ENCODE measurements at places on chromosomes 11 and 22.

DNA sequence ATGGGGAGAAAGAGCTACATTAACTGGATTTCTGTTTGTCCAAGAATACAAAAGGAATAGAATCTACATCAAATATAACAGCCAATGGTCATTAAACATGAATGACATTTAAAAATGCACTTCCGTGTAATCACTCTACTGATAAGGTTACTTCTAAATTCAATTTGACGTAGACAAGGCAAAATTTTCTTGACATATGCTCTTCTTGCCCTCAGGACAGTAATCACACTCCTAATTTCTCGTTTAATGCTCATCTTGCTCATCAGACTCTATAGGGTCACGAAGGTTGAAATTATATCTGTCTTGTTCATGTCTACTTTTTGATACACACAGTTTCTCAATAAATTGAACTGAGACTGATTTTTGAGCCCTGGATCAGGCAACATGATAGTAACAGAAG is 58.4 kb downstream of the NARS2 start:
- DNase-seq: no peak

- DNase-seq: no peak
These were observed 29.7 kb upstream of the GNB1L start for GRCh38 chr22:19884161-19884953.

DNA sequence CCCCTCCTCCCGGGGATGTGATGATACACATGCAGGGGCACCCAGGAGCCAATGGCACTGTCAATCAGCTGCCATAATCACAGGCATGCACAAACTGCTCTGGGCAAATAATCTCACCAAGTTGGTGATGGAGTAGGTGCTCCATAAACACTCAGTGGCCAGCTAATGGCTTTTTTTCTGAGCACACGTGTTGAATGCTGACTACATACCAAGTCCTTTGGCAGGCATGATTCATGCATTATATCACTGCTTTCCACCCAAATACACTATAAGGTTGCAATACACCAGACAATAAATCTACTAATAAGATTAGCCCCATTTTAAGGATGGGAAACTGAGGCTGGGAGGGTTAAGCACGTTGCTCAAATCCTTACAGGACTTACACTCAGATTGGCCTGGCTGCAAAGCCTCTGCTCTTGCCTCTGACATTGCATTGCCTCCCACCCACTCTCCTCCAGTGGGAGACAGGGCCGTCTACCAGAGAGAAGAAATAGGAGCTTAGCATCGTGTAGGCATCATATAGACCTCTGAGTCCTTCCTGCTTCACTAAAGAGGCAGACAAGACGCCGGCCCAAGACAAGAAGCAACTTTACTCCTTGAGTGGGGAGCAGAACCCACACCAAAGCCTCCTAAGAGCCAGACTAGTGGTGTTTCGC is 32.7 kb upstream of the ACCSL start:
- no peak for DNase-seq

DNA sequence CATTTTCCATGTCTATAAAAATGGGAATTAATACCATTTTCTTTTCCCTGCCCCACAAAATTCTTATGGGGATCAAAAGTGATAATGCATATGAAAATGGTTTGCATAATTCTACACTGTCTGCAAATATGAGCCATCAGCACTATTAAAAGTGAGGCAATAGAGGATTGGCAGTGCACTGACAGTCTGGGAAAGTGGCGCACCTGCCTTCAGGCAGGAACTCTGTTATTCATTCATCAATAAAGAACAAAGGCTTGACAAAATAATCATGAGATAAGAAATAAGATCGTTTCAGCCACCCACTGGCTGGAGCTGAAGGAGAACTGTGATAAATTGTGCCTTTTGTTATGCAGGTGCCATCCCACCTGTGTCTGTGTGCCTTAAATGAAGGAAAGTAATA is 49.5 kb downstream of the ARFGAP2 start:
- DNase-seq: peak; percentile 15

DNA sequence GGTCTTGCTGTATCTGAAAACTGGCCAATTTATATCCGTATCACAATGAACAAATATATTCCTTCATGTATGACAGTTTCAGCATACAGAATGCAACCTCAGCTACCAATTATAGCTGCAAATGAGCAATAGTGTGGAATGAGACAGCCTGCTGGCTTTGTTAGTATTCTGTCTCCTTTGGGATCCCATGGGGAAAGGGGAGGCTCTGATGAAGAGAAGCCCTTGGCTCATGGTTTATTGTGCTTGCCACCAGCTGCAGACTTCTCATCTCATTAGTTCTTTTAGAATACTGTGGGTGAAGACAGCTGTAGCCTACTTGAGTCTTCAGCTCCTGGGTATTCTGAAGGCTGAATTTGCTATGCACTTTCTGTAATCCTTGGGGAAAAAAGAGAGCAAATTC is 42.4 kb downstream of the PITPNB start:
- no peak for DNase-seq

- peak; percentile 33 for DNase-seq
These were observed 12.0 kb upstream of the MRGPRD start for GRCh38 chr11:68992743-68993255.

DNA sequence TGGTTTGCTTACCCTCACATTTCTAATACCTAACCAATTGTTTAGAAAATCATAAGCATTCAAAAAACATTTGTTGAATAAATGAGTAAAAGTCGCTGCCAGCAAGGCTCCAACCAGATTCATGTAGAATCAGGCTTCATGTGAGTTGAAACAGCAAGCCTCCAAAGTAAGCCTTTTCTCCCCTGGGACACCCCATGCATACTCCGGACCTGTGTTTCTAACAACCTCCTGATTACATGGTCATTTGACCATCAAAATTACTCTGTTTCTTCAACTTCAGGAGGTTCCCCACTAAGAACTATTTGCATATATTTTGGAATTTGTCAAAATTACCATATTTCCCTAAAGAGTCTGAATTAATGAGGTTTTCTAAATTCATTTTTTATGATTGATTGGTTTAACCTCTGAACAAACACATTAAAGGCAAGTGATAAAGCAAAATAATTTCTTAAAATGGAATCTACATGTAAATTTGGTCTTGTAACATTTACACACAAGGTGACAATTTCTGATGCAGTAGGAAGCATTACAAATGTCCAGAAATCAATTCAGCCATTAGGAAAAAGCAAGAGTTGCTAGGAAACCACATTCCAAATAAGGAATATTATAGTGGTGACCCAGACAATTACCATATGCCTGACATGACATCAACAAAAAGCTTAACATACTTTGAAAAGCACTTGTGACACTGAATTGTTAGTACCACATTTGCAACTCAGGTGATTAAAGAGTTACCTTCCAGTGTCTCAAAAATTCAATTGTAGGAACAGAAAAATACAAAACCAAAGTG is 252.6 kb downstream of the GUCY1A2 start:
- DNase-seq: peak; percentile 23

- DNase-seq: no peak
These were observed 26.7 kb downstream of the OSBPL5 start for GRCh38 chr11:3138178-3139085.

DNA sequence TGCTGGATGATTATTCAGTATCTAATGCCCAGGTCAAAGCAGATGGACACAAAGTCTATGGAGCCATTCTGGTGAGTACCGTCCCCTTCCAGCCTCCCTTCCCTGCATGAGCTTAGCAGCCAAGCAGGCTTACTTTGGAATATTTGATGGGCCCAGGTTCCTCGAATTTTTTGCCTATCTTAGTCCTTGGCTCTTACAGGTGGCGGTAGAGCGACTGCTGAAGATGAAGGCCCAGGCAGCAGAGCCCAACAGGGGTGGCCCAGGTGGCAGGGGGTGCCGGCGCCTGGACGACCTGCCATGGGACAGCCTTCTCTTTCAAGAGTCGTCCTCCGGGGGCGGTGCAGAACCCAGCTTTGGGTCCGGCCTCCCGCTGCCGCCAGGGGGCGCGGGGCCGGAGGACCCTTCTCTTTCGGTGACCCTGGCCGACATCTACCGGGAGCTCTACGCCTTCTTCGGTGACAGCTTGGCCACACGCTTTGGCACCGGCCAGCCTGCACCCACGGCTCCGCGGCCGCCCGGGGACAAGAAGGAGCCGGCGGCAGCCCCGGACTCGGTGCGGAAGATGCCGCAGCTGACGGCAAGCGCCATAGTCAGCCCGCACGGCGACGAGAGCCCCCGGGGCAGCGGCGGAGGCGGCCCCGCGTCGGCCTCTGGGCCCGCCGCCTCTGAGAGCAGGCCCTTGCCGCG is 741 bp upstream of the TMEM179B start:
- DNase-seq: peak; percentile 93

- DNase-seq: no peak
These were observed 11.1 kb upstream of the RFPL1 start for GRCh38 chr22:29427176-29427760.

DNA sequence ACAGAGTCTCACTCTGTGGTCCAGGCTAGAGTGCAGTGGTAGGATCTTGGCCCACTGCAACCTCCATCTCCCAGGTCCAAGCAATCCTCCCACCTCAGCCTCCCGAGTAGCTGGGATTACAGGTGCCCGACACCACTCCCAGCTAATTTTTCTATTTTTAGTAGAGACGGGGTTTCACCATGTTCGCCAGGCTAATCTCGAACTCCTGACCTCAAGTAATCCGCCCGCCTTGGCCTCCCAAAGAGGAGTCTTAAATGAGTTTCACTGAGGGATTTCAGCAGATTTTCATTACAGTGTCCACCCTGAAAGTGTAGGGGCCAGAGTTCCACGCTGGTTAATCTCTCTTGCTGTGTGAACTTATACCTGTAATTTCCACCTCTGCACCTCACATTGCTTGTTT is 412 bp upstream of the RPS3 start:
- DNase-seq: no peak

DNA sequence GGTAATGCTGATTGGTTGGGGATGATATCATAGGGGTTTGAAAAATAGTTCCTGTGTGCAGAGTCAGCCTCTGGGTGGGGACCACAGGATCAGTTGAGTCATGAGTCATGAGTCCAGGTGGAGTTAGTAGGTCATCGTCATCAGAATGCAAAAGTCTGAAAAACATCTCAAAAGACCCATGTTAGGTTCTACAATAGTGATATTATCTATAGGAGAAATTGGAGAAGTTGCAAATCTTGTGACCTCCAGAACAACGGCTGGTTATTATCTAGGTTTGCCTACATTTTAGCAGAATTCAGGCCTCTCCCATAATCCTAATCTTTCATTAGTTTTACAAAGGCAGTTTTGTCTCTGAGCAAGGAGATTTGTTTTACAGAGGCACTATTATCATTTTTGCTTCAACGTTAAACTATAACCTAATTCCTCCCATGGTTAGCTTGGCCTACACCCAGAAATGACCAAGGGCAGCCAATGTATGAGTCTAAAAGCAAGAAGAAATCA is 38.9 kb downstream of the MS4A2 start:
- DNase-seq: no peak

- peak; percentile 75 for DNase-seq
These were observed 93.1 kb upstream of the ZC3H12C start for GRCh38 chr11:110000031-110000502.

DNA sequence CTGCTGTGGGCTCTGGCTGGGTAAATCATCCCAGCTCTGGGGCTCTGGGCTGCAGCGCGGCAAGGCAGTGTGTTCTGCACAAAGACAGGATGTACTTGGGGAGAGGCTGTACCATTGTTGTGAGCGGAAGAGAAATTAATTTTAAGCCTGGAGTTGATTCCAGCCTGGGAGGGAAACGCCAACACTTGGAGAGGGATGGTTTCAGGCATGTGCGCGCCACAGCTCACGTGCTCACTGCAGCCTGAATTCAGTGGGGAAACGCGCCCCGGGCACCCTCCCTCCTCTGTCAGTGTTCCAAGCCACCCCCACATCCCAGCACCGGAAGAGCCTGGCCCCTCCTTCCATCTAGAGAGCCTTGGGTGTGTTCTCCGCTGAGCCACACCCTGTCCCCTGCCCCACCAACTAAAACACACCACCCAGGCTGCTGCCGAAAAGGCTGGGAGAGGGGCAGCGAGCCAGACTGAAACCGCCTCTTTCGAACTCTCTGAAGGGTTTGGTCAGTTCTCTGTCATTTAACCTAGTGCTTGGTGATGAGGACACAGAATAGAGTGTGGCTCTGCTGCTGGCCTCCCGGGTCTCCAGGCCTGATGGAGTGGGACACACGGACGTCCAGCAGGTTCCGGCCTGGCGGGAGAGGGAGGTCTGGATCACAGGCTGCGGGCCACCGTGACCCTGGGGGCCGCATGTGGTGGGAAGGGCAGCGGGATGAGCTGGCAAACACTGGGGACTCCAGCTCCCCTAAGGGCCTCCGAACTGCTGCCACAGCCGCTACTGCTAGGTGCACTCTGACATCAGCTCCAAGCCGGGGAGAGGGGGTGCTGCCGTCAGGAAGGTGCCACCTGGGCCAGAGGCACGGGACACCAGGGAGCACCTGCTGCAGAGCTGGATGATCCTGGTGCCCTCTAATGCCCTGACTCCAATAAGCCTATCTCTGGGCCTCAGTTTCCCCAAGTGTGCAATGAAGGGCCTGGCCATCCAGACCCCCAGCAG is 230.8 kb downstream of the CTTN start:
- DNase-seq: no peak

GRCh38 chr11:61587951-61588727 is 7.3 kb upstream of the SYT7 start:
- peak; percentile 92 for DNase-seq

GRCh38 chr11:27705873-27706820 is 5.9 kb upstream of the BDNF start:
- DNase-seq: peak; percentile 58

DNA sequence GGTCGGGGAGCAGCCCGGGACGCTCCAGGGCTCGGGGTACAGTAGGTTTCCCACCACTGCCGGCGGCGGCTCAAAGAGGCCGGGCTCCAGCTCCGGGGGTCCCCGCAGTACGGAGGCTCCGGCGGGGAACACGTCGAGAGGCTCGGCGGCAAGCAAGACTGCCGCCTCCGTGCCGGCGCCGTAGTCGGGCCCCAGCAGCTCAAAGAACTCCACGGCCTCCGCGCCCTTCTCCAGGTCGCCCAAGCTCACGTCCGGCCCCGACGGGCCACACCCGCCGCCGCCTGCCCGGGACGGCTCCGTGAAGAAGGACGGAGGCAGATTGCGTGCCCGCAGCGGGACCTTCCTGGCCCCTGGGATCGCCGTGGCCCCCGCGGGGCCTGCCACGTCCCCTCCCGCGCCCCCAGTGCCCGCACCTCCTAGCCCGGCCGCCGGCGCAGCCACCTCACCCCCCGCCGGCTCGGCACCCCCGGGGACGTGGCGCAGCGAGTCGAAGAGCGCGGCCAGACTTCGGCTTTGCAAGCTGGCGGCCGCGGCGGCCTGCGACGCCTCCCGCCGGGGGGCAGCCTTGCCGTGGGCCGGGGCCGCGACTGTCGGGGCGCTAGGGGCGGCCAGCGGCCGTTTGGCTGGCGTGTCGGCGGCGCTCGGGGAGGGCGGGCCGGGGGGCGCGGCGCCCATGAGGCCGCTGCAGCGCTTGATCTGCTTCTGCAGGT is 775 bp downstream of the FAM181B start:
- DNase-seq: peak; percentile 87

GRCh38 chr11:43381802-43382201 is 23.1 kb downstream of the TTC17 start:
- no peak for DNase-seq

- peak; percentile 59 for DNase-seq
These were observed 12.7 kb upstream of the TSGA10IP start for GRCh38 chr11:65932558-65932919.

DNA sequence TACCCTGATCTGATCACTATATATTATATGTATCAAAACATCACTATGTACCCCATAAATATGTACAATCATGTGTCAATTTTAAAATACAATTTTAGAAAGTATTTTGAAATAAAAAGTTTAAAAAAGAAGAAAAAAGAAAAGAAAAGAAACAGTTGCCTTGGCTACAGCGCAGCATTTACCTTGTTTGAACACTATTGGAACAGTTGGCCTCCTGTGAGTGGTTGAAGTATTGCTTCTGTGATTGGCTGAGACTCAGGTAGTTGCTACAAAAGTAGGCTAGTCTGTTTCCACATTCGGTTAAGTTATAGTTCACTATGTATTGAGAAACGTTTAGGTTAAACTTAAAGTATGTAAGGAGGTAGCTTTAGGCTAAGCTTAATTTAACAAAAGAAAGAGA is 7.9 kb upstream of the DTX4 start:
- DNase-seq: no peak

All from DMS53 (cell line).